ENCODE measurements at places on chromosomes 16 and 17.

GRCh38 chr16:1057252-1057932 is 15.2 kb upstream of the SSTR5 start:
- DNase-seq = no peak

GRCh38 chr16:3819746-3820724 is 60.5 kb downstream of the CREBBP start:
- peak; percentile 92 for DNase-seq

DNA sequence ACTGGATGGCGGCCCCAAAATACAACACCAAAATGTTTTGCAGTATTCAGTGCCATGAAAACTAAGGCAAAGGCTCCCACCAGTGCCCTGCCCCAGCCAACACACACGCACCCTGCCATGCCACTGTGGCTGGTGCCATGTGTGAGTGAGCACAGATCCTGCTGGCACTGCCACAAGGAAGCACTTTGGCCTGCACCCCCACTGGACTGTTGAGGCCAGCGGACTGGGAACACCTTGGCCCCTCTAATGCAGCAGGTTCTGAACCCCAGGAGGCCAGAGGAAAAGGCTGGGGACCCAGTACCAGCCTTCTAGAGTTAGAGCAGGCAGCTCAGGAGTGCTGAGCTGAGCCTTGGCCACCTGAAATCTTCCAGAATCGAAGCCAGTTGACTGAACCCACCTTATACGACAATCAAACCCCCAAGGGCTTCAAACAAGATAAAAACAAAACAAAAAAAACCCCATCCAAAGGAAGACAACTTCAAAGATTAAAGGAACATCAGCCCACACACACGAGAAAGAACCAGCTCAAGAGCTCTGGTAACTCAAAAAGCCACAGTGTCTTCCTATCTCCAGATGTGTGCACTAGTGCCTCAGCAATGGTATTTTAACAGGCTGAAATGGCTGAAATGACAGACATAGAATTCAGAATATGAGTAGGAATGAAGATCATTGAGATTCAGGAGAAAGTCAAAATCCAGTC is 21.5 kb downstream of the NLRP1 start:
- no peak for DNase-seq

DNA sequence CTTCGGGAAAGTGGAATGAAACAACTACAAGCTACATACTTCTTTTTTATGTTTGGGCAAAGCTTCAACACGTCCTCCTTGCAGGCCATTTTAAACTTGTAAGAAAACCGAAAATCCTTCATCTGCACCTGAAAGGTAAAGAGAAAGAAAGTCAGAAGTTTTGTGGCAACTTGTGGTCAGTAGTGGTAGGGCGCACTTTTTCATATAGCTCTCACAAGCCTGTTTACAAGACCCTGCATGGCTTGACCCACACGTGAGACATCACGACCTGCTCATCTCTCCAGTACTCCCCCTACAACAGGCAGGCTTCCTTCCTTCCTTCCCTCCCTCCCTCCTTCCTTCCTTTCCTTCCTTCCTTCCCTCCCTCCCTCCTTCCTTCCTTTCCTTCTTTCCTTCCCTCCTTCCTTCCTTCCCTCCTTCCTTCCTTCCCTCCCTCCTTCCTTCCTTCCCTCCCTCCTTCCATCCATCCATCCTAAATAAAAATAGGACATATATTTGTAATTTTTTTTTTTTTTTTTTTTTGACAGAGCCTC is 48.7 kb upstream of the CLEC18B start:
- no peak for DNase-seq

DNA sequence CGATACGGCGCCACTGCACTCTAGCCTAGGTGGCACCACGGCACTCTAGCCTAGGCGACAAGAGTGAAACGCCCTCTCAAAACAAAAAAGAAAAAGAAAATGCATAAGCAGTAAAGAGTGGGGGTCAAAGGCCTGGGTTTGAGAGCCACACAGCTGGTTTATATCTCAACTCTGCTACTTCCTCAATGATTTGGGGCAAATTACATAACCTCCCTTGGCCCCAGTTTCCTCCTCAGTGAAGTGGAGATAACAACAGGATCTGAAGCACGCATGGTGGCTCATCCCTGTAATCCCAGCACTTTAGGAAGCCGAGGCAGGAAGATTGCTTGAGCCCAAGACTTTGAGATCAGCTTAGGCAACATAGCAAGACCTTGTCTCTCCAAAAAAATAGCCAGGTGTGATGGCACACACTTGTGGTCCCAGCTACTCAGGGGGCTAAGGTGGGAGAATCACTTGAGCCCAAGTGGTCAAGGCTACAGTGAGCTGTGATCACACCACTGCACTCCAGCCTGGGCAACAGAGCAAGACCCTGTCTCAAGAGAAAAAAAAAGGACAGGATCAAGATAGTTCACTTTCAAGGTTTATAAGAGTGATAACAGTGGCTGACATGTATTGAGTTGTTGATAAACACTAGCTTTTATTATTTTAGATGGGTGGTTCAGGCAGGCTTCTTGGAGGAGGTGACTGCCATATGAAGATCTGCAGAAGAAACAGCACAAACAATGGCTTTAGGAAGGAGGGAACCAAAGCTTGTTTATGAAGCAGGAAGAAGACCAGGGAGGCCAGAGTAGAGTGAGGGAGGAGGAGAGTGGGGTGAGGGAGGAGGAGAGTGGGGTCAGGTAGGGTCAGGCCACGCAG is 8.5 kb upstream of the COG1 start:
- no peak for DNase-seq

DNA sequence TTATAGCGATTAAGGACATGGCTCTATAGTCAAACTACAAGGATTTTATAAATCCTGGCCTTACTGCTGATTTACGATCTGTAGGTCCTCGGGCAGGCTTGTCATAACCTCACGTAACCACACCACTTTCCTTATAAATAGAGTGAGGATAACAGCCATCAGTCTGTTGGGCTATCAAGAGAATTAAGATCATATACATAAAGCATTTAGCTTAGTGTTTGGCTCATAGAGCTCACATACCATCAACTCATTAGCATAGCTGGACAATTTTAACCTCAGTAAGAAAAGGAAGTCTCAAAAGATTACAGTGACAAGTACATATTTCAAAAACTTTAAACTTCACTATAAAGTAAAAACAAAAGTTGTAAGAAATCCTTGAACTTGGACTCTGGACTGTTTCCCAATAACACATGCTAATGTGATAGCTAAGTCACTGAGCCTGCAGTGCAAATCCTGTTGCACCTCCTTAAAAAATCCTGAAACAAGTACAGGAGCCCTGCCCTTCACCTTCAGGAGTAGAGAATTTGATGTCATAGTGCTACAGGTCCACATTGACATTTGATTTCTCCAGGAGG is 20.8 kb upstream of the CLEC3A start:
- no peak for DNase-seq

GRCh38 chr17:31608659-31609254 is 217.3 kb downstream of the RAB11FIP4 start:
- DNase-seq = no peak

DNA sequence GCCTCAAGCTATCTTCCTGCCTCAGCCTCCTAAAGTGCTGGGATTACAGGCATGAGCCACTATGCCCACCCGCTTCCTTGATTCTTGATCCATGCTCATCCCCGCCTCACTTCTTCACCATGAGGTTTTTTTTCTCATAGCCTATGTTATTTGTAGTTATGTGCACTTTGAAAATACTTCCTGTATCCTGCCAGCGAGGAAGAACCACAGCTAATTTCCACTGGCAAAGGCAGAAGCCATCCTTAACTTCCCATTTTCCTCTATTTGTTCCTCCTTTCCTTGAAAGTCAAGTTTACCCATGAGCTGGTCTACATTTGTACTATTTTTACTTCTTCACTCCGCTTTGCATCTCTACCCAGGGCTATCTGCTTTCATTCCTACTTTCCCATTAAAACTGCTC is 189.7 kb upstream of the ZFHX3 start:
- no peak for DNase-seq

GRCh38 chr17:43774304-43775250 is 4.2 kb downstream of the DUSP3 start:
- no peak for DNase-seq

DNA sequence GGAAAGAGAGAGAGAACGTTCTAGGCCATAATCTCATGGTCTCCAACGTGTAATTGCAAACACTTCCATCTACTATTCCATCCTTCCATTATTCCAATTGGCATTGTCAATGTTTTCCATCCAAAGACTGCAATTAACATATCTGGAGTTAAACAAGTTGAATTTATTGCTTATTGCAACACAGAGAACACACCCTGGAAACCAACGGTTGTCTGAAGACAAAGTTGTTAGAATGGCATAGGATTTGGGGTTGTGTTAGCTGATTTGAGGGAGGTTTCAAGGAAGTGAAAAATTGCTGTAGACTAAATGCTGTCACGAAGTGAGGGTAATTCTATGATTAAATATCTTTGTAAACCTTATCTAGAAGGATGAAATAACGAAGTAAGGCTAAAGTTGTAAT is 178.8 kb downstream of the CNTNAP4 start:
- no peak for DNase-seq

DNA sequence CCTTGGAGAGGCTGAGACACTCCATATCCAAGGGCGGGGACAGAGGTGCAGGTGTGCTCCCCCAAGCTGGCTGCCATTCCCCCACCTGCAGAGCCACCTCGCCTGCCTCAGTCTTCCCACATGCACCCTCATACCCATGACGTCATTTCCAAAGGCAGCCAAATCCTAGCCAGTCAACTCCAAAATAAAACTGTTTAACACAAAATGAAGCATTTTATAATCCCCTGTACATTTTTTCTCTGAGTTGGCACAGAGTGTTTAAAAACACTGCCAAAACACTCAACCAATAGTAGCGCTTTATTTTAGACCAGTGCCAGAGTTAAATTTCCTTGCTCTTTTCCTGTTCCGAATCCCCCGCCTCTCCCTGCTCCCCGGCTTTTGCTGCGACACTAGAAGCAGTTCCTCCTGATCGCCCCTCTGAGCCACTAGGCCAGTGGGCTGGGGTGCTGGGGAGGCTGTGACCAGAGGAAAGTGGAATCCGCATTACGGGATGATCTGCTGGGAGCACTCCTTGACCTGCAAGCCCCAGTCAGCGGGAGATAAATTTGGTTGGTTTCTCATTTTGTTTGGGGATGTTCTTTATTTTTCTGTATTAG is 139.5 kb downstream of the ZNF423 start:
- DNase-seq = no peak

DNA sequence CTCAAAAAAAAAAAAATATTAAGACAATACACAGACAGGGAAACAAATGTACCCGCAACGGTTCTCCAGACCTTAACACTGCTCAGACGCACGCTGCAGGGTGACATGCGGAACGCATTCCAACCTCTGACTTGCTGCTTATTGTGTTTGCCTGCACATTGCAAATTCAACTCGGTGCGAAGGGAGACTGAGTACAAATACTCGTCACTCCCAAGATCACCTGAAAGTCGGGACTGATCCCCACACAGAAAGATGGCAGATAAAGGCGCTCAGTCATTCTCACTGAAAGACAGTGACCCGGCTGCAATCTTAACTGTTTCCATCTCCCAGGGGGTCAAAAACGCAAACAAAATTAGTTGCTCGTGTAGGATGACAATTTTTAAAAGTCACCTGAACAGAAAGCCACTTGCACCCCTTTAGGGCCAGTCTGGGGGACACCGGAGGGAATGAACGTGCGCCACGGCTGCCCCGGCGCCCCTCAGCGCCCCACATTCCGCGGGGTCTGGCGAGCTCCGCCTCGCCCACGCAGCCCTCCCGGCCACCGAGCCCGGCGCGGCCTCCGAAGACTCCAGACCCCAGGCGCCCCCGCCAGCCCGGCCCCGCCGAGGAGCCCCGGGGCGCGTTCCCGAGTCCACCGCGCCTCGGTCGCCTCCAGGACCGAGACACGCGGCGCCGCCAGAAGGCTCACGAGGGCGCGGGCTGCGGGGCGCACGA is 589 bp downstream of the CLCN7 start:
- peak; percentile 10 for DNase-seq

GRCh38 chr16:28166394-28167208 is 45.2 kb downstream of the XPO6 start:
- peak; percentile 57 for DNase-seq

- peak; percentile 16 for DNase-seq
Observed at GRCh38 chr16:52254746-52255145, 292.2 kb downstream of the TOX3 start.

- no peak for DNase-seq
Observed at GRCh38 chr16:4057439-4057877, 58.8 kb downstream of the ADCY9 start.

DNA sequence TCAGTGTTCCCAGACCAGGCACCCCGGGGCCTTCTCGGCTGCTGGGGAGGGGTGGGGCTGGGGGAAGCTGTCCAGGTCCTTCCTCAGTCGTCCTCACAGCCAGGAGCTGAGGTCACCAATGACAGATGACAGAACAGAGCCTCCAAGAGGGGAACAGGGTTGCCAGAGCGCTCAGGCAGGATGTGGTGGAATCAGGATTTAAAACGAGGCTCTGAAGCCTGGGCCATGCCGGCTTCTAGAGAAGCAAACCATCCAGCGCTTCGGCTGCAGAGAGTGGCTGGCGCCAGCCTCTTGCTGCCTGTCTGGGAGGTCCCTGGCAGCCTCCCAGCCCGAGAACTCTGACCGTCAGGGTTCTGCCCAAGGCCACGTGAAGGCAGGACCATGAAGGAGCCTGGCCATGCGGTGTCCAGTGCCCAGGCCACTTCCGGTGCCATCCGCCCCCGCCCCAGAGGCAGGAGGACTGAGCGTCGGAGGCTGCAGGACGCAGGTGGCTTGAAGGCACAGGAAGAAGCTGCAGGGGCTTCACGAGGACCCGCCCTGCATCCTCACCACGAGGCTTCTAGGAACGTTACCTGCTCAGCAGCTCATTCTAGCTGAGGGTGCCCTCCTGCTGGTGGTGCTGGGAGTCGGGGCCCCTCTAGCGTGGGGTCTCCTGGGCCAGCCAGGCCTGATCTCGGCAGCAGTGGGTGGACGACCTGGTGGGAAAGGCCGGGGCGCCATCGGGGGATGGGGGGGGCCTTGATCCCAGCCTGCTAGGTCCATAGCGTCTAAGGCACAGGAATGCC is 78.5 kb downstream of the KLHDC4 start:
- no peak for DNase-seq

DNA sequence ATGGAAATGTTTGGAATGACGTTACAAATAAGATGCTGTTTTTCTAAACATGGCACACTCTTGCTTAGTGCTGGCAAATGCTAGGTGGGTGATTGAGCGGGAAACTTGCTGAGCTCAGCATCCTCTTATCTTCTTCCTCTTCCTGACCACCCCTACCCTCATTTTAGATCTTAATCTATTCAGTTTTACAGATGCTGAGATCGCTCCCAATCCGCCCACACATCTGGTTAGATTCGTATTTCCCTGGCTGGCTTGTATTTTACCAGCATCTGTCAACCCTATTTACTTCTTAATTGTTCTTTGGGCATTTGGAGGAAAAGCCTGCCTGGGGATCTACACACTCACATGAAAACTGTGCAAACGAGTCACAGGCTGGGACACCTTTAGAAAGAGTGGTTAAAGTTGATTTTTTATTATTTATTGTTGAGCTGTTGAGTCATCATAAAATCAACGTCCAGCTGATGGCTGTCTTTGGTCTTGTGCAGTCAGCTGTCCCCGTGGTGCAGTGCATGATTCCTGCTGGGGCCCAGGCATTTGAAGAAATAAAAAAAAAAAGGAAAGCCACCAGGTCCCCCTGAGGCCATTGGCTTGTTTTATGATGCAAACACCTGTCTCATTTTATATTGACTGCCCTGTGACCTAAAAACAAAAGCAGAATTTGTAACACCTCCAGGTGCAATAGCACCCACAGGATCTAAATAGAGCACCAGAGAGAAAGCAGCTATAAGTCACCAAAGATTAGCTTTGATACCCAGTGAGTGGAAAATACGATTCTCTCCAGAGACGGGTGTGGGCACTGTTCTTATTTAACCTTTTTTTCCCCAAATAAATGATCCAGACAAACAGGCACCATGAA is 258.6 kb downstream of the HS3ST3B1 start:
- DNase-seq = no peak

Measured in astrocyte (in vitro differentiated cells and primary cell).